ENCODE measurements at places on chromosomes 5 and 9. TPM values are rescaled to one million over a fixed set of nuclear protein-coding genes. Genes with fewer than 3 reads are reported as not detected.

GRCh38 chr9:25121811-25122210, 556.4 kb downstream of the TUSC1 start:
- DNase-seq, result no peak

- no peak for DNase-seq
Measured at GRCh38 chr5:41519801-41520200, 9.4 kb upstream of the PLCXD3 start.

DNA sequence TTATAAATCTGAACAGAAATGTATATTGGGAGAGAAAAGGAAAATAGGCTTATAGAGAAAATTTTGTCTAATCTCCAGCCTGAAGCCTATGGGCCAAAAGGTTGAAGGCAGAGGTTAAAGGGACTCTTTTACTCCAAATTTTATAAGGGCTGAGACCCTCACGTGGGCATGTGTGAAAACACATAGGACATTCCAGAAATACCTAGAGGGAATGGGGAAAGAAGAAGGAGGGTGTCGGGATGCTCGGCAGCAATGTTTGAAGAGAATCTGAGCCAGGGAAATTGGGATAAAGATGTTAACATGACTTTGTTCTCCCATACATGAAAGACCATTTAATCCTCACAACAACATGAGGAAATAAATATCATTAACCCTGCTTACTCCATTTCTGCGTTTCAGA, 102.1 kb upstream of the SLC12A2 start:
- no peak for DNase-seq

GRCh38 chr5:54883374-54884194, 101.8 kb downstream of the ESM1 start:
- peak; percentile 75 for DNase-seq

DNA sequence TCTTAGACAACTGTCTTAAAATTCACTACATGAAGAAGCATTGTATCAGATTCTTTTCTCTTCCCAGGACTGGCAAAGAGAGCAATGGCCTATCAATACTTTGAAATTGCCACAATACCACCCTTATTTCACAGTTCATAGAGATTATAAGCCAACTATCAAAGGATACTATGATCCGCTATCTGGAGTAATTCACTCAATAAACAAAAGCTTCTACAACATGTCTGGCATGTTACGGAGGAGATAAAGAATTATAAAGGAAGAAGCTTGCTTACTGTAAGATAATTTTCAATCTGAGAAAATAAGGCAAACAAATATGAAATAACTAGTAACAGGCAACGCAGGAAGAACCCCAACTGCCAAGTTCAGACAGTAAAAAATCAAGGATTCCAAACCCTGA, 114.8 kb downstream of the GNAQ start:
- DNase-seq, result no peak

DNA sequence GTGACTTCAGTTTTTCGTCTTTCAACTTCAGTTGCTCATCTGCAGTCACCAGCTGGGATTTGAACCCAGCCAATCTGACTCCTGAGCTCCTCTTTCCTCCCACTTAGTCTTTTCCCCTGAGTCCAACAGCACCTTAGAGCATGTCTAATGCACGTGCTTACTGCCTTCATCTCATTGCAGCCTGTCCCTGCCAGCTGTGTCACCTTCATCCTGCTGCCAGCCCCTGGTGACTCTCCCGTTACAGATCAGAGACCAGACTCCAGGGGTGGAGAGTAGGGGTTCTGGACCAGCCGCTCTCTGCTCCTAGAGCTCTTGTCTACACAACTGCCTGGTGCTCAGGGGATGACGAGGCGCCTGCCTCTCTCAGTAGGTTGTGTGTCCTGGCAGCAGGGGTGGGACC, 132.9 kb upstream of the LMX1B start:
- no peak for DNase-seq

DNA sequence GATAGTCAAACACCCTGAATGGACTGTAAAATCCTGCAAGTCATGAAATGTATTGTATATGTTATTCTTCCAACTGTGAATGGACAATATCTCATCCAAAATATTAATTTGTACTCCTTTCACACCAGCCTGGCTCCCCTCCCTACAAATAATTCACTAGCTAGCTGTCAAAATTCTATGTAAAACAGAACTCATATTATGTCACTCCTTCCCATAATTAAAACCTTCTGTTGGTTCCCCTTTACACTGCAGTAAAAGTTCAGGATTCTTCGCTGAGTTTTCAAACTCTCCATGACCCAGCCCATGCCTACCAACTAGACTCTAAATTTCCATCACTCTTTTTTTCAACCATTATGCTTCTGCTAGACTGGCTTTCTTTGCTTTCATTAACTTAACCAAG, 857.1 kb downstream of the TAF11L14 start:
- DNase-seq, result no peak

DNA sequence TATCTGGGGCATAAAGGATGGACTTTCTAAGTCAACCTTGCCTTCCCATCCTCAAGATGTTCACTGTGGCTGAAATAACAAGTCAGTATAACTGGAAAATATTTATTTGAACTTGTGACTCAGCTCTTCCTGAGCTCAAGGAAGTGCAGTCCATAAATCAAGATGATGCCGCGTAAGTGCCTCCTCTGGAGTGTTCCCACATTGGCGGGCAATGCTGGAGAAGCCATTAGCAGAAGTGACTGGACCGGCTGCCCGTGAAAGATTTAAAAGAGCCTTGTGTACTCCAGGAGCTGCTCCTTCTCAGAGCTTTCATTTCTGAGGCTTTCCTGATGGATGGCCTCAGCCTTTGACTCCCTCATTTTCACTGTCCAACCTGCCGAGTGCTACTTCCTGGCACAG, 17.4 kb downstream of the TMOD1 start:
- no peak for DNase-seq

DNA sequence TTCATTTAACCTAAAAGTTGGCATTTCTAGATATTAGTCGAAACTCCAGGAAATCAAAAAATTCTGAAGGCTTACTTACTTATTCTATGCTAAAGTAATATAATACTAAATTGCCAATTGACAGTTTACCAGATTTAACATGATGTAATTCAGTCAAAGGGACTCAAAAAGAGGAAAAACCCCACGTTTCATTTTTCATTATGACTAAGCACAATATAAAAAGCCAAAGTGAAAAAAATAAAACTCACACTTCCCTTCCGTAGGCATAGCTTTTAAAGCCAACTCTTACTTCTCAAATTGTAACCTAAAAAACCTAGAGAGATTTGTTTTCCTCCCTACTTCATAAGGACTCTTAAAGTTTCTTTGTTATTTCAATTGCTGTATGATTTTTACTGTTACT, 146.6 kb downstream of the RAPGEF6 start:
- no peak for DNase-seq

DNA sequence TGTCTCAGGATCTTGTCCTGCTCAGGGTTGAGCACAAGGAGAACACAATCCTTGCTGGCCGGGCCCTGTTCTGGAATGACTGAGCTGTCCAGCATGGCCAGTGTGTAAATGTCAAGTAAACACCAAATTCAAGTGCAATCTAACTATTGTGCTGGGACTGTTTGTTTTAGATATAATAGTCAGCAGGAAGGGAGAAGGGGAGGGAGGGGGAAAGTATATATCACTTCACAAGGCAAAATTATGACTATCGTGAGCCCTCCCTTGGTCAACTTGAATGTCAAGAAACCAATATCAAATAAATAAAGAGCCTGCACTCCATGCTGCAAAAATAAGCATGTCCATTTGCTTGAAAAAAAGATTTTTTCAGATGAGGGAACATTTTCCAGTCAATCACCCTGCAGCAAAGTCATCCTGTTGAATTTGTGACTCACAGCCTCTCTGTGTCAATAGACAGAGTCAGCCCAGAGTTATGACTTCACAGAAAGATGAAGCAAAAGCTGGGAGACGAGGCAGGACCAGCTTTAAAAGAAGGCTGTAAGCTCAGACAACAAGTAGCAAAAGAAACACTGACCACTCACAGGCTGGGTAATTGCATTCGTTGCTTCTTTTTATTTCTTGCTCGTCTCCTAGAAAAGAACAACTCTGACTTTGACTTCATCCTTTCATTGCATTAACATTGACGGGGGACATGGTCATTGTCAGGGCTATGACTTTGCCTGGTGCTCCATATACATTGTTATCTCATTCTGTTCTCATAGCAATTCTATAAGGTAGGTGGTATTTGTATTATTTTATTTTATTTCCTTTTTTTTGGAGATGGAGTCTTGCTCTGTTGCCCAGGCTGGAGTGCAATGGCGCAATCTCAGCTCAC, 15.3 kb upstream of the KLF4 start:
- peak; percentile 68 for DNase-seq

Gene NACC2
- total RNA-seq, result 41.6 TPM

Gene OCLN
- total RNA-seq, result 1.8 TPM
